ENCODE measurements at places on chromosomes 1 and 21.

DNA sequence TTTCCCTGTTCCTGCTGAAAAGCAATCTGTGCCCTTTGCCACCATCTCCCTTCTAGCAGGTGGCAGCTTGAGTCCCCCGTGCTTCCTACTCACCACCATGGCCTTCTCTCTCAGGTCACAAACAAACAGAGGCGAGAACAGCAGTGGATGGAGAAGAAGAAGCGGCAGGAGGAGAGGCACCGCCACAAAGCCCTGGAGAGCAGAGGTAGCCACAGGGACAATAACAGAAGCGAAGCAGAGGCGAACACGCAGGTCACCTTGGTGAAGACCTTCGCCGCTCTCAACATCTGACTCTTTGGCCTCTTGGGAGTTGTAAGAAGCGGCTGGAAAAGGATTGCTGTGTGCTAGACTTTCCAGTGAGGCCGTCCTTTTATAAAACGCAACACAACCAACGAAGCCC lies 16.0 kb downstream of the PLA2G2E start:
- no peak for DNase-seq

- no peak for DNase-seq
Observed at GRCh38 chr1:44267438-44267837, 54.2 kb downstream of the DMAP1 start.

DNA sequence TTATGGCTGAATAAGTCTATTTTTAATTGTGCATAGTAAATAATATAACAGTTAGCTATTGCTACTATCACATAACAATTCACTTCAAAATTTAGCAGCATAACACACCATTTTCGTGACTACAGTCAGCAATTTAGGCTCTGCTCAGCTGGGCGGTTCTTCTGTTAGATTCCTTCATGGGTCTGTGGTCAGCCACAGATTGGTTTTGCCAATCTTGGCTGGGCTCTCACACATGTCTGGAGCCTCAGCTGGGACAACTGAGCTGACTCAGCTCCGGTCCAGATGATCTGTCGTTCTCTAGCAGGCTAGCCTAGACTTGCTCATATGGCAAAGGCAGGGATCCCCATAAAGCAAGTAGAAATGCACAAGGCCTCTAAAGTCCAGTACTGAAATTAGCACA lies 15.1 kb upstream of the CDC42BPA start:
- DNase-seq = no peak

DNA sequence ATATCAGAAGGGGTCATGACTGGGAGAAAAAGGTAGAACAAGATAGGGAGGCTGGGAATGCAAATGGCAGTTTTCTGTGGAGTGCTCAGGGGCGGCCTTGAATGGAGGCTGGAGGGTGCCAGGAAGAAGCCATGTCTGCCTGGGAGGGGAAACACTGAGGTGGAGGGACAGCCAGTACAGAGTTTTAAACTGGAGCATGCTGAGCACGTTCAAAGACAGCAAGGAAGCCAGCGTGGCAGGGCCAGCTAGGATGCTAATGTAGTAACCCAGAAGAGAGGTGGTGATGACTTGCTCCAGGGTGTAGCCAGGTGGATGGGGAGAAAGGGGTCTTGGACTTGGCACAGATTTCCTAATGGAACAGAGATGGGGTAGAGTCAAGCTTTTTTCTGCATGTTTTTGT lies 445.8 kb upstream of the VAMP3 start:
- DNase-seq = no peak

DNA sequence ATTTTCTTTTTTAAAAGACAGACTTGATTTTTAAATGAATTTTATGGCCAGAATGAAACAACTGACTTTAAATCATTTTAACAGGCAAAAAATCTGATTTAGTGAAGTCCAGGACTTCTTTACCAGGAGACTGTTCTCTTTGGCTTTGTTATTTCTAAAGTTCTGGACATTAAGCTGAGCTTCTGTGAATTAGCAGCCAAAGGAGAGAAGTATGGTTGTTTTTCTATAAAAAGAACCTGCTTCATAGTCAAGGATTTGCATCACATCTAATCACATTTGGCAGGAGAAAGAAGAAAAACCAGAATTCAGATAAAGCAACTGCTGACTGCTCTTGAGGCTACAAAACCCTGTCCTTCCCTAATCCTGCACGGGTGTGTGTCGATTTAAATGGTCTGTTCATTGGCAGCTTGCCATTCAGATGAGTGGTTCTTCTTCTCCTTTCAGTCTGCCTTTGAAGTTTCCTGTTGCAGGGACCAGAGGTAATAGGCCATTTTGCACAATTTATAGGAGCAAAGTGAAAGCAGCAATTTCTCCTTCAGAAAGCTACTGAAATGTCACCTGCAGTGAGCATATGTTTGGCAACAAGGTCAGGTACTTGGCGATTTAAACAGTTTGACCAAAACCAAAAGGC lies 215.4 kb downstream of the OLFM3 start:
- DNase-seq = no peak

- DNase-seq = no peak
Observed at GRCh38 chr21:28240586-28240985, 752.1 kb downstream of the LTN1 start.

All from stimulated activated CD8-positive, alpha-beta memory T cell treated with anti-CD3 and anti-CD28 coated beads, Interleukin-4, amount 100 ng/mL, for 1 hour (primary cell).